Kidney tubule cell (primary cell): ENCODE measurements at places on chromosomes 1 and 21.

DNA sequence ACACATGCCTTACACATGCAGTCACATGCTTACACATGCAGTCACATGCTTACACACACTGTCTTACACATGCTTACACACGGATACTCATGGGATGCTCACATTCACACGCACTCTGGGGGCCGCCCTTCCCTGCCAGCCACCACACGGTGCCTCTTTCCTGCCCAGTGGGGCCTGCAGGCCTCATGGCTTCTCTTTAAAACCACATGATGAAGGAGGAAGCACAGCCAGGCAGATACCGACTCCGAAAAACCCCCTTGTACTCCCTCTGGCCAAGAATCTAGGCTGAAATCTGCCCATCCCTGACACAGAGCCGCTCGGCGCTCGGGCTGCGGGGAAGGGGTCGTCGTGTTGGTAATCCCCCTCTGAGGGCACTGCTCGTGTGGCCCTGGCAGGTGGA is 113.0 kb downstream of the PRDM16 start:
- DNase-seq = no peak

- DNase-seq = no peak
Observed at GRCh38 chr1:197912739-197913494, 4.3 kb upstream of the LHX9 start.

- DNase-seq = no peak
Observed at GRCh38 chr1:76833151-76833550, 34.1 kb upstream of the ST6GALNAC5 start.

GRCh38 chr1:99756598-99756997 is 9.8 kb downstream of the FRRS1 start:
- DNase-seq = peak; percentile 56

- peak; percentile 40 for DNase-seq
Observed at GRCh38 chr1:53303726-53304515, 23.9 kb downstream of the LRP8 start.

- no peak for DNase-seq
Observed at GRCh38 chr1:236508593-236509027, 15.2 kb upstream of the LGALS8 start.

- no peak for DNase-seq
Observed at GRCh38 chr1:152924191-152924590, 15.8 kb downstream of the IVL start.

- DNase-seq = no peak
Observed at GRCh38 chr1:78843111-78843510, 163.4 kb downstream of the ADGRL4 start.

GRCh38 chr1:33337441-33337840 is 16.5 kb upstream of the A3GALT2 start:
- no peak for DNase-seq

DNA sequence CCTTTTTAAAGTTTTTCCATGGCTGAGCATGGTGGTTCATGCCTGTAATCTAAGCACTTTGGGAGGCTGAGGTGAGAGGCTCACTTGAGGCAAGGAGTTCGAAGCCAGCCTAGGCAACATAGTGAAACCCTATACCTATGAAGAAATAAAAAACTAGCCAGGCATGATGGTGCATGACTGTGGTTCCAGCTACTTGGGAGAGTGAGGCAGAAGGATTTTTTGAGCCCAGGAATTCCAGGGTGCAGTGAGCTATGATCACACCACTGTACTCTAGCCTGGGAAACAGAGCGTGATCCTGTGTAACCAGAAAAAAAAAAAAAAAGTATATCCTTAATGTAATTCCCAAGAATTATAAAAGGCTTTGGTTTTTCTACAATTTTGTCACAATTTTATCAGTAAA is 17.4 kb downstream of the DEPDC1 start:
- DNase-seq = peak; percentile 82

DNA sequence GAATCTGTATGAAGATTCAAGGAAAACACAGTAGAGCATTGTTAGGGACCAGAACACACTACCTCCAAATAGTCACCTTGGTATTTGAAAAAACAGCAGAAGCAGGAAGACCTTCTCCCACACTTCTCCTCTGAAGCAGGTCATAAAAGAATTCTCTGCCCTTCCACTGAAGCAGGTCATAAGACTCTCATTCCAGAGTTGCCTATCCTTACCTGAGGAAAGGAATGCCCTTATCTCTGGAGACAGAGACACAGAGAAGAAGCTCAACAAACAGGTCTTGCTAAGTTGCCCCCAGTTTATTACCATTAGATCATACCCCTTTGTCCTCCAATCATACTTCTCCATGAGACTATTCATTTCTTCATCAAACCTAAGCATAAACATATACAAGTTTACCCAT is 225.8 kb upstream of the TNR start:
- DNase-seq = no peak

DNA sequence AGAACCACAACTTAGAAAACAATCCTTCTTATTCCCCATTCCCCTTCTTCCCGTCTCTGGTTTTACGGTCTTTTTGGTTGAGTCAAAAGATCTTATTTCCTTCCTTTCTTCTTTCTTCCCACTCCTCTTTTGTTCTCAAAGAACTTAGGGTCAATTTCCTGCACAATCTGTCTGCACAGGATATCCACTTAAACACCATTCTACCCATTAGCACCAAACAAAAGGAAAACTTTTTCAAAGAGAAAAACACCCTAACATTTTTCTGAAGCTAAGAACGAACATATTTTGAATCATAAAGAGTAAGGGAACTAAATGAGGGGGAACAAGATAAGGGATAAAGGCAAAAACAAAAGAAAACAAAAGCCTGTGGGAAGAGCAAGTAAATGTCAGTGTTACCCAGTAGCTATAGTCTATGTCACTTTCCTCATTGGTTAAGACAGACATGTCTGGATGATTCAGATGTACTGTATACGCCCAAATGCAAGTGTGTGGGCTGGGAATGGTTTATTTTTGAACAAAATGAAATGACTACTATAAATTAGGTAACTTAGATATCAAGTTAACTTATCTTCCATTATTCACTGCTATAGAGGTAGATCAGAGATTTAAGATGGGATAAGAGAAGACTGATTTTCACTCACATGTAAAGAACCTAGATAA is 59.9 kb downstream of the TOR3A start:
- peak; percentile 68 for DNase-seq

GRCh38 chr1:228802386-228803220 is 67.3 kb downstream of the RHOU start:
- no peak for DNase-seq

- DNase-seq = peak; percentile 72
Observed at GRCh38 chr21:29217818-29218291, 80.9 kb upstream of the BACH1 start.

GRCh38 chr1:154213274-154213673 is 7.1 kb upstream of the CFAP141 start:
- peak; percentile 80 for DNase-seq

- DNase-seq = no peak
Observed at GRCh38 chr1:93641527-93641926, 40.1 kb downstream of the BCAR3 start.

DNA sequence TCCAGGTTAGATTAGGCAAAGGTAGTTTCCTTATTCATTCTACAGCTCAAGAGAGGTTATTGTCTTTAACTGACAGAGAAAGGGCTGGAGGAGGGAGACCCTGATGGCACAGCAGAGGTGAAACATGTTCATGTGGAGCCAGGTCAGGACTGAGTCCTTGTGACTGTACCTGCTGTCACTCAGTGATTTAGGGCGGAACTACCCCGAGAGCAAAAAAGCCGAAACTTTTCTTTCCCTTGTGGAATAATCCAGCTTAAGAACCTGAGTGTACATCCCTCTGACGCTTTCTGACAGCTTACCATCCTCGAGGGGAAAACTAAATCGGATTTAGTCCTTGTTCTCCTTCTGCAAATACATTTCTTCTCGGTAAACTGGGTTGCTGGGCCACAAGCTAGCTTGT is 273.2 kb downstream of the BACH1 start:
- DNase-seq = no peak
